ENCODE measurements at places on chromosomes 1 and 21. TPM values are rescaled to one million over a fixed set of nuclear protein-coding genes. Genes with fewer than 3 reads are reported as not detected.

LHX8 gene
- total RNA-seq = not detected

CYP4Z1 gene
- not detected for total RNA-seq

DNA sequence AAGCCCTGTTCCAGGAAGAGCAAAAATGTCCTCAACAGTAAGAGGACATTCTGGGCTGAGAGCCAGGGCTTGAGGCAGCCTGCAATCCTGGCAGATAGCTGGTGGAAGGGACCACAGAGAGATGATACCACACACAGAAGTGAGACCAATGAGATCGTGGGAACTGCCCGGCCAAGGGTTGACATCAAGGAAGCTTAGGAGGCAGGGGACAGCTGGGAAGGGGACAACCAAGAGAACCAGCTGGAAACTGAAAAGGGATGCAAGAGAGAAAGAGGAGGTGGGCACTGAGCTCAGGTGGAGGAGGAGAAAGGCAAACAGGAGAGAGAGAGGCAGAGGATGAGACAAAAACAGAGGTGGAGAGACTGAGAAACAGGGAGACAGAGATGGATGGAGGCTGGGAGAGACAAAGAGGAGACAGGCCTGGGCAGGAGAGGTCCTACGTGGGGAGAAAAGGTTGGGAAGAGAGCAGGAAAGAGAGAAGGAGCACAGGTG is 9.2 kb downstream of the PDZK1IP1 start:
- no peak for DNase-seq

DNA sequence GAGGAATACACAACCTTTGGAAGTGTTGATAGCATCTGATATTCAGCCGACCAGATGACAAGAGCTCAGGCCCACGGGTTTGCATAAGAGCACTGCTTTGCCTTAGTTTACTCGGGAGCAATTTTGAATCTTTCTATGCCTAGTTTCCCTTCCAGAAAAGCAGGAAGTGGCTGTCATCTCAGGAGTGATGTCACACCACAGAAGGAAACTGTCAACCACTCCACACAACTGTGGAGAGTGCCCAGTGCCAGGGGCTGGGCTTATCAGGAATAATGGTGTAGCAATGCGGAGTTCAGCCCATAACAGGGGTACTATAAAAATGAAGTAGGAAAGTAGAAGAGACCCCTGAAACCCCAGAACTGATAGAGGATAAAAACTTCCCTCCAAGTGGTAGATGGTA is 28.4 kb downstream of the NTPCR start:
- DNase-seq = no peak

Data from neural crest cell (in vitro differentiated cells).